ENCODE measurements at places on chromosomes 16 and 17. TPM values are rescaled to one million over a fixed set of nuclear protein-coding genes. Genes with fewer than 3 reads are reported as not detected.

- DNase-seq = no peak
Observed at GRCh38 chr17:38877130-38877851, 7.4 kb downstream of the LASP1 start.

GRCh38 chr17:68431661-68432071 is 25.6 kb downstream of the WIPI1 start:
- peak; percentile 42 for DNase-seq

The PTX4 gene
- total RNA-seq = not detected

- peak; percentile 98 for DNase-seq
Observed at GRCh38 chr17:62065611-62066468, 762 bp upstream of the MED13 start.

The HOXB6 gene
- total RNA-seq = 1.2 TPM

The TP53TG3F gene
- total RNA-seq = not detected

- DNase-seq = no peak
Observed at GRCh38 chr16:76574651-76575050, 297.4 kb downstream of the CNTNAP4 start.

- DNase-seq = no peak
Observed at GRCh38 chr17:30543456-30543855, 66.2 kb downstream of the GOSR1 start.

DNA sequence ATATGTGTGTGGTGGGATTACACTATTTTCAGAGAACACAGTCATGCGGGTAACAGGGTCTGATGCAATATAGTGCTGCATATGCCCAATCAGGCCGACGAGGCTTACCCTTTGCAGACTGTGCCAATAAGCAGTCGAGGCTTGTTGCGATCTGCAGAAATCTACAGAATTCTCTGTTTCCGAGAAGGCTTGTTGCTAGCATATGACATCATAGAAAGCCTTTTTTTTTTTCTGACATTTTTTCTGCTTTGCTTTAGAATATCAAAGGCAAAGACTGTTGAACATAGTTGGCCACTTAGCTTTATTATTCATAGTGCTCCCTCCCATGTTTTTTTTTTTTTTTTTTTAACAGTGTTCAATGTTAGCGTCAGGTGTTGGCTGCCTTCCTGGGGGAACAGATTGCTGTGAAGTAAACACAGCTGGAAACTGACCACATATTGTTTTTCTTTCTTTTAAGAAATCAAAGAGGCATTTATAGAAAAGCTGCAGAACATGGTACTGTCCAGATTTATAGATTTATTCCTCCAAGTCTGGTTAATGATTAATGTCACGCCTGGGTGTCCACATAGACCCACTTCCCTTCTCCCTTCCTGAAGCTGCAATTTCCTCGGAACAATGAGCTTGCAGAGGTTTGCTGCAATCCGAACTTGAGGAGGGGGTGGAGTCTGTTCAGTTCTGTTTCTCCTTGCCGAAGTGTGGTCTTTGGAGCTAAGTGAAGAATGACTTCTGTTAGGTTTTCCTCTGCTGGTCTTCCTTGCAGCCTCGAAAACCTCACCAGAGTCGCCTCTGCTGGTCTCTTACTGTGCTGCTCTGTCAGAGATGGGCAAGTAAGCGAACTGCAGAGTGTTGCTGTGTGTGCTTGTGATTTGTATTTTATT is 87.3 kb downstream of the MAP2K6 start:
- no peak for DNase-seq

DNA sequence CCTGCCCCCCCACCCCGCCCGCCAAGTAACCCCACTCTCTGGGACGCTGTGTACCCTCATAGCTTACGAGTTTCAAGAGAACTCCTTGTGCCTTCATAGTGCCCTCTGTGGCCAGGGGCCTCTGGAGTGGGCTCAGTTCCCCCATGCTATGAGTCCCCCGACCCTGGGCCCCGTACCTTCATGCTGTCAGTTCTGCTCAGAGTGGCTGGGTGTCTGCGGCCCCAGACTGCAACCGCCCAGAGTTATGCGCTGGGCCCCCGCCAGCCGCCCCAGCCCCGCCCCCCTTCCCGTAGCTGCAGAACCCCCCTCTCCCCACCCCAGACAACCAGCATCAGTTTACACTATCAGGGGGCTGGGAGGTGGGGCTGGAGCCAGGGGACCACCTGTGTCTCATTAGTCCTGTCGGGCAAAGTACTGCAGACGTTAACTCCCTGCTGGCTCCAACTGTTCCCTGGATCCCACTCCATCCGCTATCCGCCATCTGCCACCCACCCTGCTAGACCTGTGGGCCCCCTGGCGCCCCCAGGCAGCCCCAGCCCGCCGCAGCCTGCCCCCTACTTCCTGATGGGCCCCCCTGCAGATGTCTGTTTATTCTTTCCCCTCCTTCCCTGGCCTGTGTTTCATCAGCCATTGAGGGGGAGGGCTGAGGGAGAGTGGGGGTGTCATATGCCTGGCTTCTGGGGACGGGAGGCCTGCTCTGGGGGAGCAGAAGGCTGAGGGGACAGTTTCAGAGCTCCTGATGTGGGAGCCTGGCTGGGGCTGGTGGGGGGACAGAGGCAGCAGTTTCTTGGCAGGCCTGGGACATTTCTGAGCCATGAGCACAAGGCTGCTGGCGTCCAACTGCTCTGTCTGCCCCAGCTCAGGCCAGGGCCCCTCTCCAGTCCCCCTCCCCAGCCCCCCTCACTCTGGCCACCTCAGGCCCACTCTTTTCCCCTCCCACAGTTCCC is at the start of gene MFAP4:
Gene MFAP4, minus strand, starts transcription at position 217 of the 947 bp plus-strand sequence. Its CDS starts 35 bp downstream, at position 182.
- DNase-seq = peak; percentile 96

DNA sequence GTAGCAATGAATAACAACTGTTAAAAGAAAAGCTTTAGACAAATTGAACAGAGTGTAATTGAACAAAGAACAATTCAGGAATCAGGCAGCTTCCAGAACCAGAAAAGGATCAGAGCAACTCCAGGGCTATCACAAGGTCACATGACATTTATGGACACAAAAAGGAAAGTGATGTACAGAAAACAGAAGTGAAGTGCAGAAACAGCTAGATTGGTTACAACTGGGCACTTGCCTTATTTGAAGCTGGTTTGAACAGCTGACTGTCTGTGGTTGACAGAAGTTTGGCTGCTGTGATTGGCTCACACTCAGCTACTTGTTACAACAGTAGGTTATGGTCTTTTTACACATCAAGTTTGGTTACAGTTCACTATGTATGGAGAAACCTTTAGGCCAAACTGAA is 14.8 kb downstream of the EFCAB5 start:
- no peak for DNase-seq

GRCh38 chr17:29243792-29244191 is 2.9 kb upstream of the CRYBA1 start:
- DNase-seq = no peak

The PRR35 gene
- not detected for total RNA-seq

- DNase-seq = no peak
Observed at GRCh38 chr16:22022151-22022550, 14.2 kb downstream of the MOSMO start.

GRCh38 chr16:23435500-23435899 is 17.5 kb downstream of the COG7 start:
- DNase-seq = no peak

- DNase-seq = no peak
Observed at GRCh38 chr16:64475627-64476351, 646.1 kb downstream of the CDH11 start.

The SMIM36 gene
- not detected for total RNA-seq
